ENCODE measurements at places on chromosomes 3 and 15.
A peak's percentile ranks its signal among the peaks of the same experiment; 100 is the strongest.

DNA sequence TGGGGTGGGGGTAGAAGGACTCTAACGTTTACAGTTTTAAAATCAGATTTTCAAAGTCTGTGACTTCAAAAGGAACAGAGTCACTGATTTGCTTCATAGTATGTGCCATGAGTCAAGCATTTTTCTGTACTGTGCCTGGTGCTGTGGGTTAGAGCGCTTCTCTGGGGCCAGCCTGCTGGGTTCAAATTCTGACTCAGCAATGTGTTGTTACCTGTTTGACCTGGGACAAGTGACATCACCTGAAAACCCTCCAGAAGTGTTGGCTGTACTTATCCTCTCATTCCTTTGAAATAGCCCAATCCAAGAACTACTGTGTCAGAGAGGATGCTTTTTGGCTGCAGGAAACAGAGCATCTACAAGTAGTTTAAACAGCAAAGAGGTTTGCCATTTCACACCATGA is 101.7 kb downstream of the LSM3 start:
- DNase-seq = no peak

DNA sequence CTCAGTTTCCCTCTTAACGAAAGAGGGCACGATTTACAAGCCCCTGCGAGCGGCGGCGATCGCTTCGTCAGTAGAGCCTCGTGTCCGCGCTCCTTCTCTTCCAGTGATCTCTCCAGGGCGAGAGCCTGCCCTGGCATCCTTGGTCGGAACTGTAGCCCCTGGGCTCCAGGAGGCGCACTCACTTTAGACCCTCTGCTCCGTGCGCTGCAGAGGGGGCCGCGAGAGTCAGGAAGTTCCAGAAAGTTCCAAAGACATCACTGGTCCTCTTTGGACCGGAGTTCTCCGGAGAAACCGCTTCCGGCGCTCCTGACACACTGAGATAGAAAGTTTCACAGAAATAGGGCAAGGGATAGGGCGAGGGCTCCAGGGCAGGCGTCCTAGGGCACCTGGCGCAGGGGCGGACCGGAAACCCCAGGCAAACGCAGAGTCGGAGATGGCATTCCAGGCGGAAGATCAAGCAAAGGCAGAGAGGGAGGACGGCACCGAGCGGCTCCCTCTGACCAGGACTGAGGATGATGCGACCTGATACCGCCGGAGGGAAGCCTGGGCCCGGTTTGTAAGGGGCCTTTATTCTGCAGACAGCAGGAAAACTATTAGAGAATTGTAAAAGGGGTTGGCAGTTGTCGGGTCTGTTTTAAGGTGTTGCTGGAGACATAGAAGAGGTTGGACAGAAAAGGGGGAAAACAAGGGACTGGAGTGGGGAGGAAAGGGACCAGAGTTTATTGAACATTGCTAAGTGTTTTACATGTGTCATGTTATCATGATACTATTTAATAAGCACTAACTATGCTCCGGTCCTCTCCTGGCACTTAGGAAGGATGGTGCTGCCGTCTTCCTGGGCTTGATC is 1.3 kb upstream of the CPEB1 start:
- DNase-seq = no peak

- DNase-seq = no peak
Observed at GRCh38 chr15:73747847-73748590, 5.1 kb downstream of the INSYN1 start.

DNA sequence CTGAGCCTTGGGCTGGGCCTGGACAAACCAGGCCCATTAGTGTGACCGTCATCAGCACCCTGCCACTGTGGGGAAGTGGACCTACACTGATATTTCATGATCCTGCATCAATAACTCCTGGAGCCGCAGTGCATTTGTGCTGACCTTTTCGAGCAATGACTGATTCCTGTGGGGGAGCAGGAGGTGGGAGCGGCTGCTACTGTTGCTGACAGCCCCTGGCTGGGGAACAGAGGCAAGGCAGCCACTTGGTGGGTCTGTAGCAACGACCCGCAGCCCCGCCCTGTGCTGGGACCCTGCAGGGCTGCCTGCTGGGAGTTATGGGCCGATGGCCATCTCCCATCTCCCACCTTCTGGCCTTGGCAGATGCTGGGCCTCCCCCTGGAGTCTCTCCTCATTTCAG is 42.1 kb downstream of the CCDC33 start:
- DNase-seq = no peak

DNA sequence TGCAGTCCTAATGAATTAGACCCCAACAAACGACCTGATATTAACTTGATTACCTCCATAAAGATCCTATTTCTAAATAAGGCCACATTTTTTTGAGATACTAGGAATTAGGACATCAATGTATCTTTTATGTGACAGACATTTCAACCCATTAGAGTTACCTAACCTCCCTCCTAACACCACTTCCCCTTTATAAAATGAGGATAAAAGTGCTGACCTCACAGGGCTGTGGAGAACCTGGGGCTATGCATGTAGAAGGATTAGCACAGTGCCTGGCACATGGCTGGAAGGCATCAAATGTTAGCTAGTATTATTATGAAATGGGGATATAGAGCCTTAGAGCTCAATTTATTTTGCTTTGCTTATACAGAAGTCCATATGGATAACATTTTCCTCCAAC is 53.5 kb upstream of the LRRN1 start:
- DNase-seq = no peak

DNA sequence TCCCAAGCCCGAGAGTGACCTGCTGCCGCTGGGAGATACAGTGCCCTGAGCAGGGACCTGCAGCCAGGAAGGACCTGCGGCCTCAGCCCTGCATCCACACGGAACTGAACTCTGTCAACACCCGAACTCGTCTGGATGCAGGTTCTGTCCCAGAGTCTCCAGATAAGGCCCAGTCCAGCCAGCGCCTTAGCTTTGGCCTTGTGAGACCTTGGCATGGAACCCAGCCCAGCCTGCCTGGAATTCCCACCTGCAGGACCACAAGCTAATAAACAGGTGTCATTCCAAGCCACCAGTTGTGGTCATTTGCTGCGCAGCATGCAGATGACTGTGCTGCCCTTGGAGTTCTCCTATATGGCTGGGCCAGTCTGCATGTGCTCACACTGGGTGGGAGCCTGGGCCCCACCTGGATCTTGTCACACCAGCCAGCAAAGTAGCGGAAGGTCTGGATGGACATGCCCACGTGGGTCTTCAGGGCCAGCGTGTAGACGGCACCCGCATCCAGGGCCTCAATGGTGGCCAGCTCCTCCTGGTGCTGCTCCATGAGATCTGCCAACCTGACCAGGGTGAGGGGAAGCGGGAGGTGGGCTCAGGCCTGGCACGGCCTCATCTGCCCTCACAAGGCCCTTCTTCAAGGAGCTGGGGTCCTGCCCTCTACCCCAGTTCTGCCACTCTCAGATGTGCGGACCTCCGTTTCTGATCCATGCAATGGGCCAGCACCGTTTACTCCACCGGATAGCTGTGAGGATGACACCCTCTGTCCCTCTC is 47.2 kb upstream of the SLC41A3 start:
- no peak for DNase-seq

DNA sequence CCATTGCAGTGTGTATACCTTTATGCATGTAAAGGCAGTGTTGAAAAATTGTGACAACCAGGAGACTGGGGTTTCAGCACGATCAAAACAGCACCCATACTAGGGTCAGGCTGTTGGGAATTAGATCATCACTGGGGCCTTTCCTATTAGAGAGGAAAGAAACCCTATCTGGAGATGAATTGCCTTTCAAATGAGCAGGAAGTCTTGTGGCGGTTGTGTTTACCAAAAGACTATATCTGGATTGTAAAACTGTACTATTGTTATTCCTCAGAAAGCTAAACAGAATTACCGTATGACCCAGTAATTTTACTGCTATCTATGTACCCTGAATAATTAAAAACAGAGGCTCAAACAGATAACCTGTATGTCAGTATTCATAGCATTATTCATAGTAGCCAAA is 10.1 kb downstream of the UBE2E1 start:
- DNase-seq = no peak

DNA sequence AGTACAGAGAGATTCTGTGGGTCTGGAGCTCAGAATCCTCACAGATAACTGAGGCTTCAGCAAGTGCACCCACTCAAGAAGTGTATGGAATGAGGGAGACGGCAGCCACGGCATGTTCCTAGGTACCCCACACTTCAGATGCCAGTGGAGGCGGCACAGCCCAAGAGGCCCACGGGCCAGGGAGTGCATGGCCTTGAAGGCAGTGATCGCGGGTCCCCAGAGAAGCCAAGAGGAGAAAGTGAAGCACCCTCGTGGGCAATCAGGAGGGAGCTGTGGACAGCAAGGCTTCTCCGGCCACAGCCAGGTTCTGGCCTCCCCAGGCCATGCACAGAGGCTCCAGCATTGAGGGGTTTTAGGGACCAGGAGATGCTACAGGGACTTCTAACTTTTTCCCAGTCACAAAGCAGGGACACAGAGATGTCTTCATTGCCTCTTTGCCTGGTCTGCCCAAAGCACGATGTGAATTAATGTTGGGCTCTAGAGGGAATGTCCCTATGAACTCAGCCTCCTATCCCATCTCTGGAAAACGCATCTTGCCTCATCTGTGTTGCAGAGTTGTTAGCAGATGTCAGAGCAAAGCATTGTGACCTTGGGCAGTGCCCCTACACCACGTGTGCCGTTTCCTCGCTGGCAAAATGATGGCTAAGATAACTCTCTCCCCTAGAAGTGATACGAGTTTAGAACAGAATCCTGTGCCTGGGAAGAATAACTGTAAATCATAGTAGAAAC is 2.6 kb upstream of the MAP6D1 start:
- peak; percentile 41 for DNase-seq
